Lower lobe of right lung (tissue), 2 donors: ENCODE measurements at places on chromosomes 1 and 21. TPM values are rescaled to one million over a fixed set of nuclear protein-coding genes. Genes with fewer than 3 reads are reported as not detected.

Gene TLR5
- 26.6 TPM for total RNA-seq

Gene MATN1
- total RNA-seq: not detected

DNA sequence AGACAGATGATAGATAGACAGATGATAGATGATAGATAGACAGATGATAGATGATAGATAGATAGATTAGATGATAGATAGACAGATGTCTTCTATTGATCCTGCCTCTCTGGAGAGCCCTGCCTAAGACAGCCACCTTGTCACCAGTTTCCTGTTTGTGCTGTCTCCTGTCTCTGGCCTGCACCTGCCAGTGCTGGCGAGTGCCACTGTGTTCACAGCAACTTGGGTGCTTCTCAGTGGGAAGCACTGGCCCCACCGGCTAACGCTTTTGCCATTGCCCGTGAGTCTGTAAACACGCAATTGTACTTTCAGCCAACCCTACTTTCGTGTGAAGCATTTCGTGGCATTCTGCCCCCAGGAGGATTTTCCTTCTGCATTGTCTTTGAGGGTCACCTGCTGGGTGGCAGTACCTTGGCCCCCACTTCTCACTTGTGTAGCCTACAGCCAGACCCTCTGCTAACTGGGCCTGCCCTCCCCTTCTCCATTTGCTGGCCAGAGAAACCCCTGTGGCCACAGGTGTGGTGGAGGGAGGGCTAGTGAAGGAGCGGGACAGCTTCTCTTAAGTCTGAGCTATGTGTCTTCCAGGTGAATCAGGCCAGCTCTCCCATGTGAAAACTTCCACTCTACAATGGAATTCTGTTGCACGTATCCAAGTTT is 23.4 kb upstream of the PDE9A start:
- peak; percentile 24 for DNase-seq

GRCh38 chr1:186059311-186059710 is 315.7 kb downstream of the TPR start:
- DNase-seq: no peak

DNA sequence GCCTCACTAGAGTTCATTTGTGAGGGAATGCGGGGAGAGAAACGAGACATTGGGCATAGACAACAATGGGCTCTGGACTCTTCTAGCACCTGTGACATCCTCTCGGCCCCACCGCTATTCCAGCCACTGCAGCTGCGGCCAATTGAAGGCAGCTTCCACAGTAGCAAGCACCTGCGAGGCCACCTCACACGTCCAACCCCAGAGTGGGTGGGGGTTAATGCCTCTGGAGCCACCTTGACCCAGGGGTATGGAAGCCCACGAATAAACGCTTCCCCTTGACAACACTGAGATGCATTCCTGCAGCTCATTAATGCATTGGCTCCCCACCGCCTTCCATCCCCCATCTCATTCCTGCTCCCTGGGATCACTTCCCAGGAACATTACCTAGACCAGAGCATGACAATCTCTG is 104.4 kb downstream of the GLIS1 start:
- DNase-seq: no peak

GRCh38 chr1:46288485-46289133 is 14.8 kb downstream of the LRRC41 start:
- DNase-seq: no peak

Gene OR6N1
- 2.3 TPM for total RNA-seq

Gene S100A3
- 4.5 TPM for total RNA-seq

Gene ADAM30
- not detected for total RNA-seq

DNA sequence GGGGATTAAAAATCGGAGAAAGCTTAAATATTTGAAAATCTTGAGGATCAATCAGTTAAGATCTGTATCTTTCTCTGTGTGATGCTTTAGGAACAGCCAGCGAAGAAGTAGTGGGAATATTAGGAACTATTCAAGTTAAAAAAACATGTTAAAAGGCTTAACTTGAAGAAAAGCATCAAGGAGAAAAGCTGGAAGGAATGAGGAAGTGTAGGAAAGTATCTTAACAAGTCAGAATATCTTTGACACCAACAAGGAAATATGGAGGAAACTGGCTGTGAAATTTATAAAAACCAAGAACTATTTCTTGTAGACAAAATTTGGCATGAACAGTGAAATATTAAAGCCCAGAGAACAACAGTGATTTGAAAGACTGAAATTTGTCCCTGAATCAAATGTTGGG is 60.4 kb downstream of the ATF6 start:
- no peak for DNase-seq

Gene TNNT2
- 6.4 TPM for total RNA-seq

DNA sequence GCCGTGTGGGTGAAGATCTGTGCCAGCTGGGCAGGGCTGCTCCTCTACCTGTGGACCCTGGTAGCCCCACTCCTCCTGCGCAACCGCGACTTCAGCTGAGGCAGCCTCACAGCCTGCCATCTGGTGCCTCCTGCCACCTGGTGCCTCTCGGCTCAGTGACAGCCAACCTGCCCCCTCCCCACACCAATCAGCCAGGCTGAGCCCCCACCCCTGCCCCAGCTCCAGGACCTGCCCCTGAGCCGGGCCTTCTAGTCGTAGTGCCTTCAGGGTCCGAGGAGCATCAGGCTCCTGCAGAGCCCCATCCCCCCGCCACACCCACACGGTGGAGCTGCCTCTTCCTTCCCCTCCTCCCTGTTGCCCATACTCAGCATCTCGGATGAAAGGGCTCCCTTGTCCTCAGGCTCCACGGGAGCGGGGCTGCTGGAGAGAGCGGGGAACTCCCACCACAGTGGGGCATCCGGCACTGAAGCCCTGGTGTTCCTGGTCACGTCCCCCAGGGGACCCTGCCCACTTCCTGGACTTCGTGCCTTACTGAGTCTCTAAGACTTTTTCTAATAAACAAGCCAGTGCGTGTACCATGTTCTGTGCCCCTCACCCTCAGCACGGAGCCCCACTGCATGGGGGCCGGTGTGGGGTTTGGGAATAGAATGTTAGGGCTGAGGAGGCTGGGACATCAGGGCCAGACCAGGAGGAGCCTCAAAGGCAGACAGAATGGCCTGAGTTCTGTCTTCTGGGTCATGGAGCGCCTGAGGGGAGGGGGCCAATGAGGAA is 21.3 kb downstream of the SERINC2 start:
- DNase-seq: no peak

Gene MLLT11
- 0.56 TPM for total RNA-seq

- DNase-seq: no peak
These were observed 8.2 kb upstream of the GJA5 start for GRCh38 chr1:147768582-147768981.

- no peak for DNase-seq
These were observed 608.3 kb upstream of the ZP4 start for GRCh38 chr1:238499021-238499420.

Gene AJAP1
- total RNA-seq: 0.77 TPM

DNA sequence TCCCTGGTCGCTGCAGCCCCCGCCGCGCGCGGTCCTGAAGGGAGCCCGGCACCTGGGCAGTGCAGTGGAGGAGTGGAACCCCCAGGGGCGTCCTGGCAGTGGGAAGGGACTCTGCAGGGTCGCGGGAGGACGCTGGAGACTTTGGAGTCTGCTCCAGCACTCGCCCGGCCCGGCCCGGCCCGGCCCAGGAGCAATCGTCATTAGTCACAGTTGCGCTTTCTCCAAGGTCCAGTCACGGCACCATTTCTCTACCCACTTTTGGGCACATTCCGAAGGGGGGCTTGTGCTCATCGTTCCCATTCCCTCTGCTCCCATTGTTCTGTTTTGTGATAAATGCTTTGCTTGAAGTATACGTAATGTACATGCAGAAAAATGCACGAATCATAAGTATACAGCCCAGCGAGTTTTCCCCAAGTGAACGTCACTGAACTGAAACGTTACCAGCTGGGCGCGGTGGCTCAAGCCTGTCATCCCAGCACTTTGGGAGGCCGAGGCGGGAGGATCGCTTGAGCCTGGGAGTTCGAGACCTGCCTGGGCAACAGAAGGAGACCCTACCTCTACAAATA is 999 bp downstream of the THAP3 start:
- no peak for DNase-seq

DNA sequence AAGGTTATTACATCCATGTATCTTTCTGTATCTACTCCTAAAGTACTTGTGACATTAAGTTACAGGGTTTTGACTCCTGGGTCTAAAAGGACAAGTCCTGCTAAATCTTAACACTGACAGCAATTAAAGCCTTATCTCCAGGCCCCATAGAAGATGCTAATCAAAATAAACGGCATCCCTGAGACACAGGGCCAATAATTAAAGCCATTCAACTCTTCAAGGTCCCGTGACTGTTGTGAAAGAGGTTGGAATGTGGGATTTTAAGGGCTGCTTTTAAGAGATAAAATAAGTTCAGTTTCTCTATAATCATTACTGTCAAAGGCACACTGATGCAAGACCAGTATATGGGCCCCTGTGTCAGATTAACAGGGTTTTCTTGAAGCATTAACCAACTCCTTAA is 8.3 kb downstream of the DNAI4 start:
- no peak for DNase-seq

Gene FAM78B
- 0.95 TPM for total RNA-seq

DNA sequence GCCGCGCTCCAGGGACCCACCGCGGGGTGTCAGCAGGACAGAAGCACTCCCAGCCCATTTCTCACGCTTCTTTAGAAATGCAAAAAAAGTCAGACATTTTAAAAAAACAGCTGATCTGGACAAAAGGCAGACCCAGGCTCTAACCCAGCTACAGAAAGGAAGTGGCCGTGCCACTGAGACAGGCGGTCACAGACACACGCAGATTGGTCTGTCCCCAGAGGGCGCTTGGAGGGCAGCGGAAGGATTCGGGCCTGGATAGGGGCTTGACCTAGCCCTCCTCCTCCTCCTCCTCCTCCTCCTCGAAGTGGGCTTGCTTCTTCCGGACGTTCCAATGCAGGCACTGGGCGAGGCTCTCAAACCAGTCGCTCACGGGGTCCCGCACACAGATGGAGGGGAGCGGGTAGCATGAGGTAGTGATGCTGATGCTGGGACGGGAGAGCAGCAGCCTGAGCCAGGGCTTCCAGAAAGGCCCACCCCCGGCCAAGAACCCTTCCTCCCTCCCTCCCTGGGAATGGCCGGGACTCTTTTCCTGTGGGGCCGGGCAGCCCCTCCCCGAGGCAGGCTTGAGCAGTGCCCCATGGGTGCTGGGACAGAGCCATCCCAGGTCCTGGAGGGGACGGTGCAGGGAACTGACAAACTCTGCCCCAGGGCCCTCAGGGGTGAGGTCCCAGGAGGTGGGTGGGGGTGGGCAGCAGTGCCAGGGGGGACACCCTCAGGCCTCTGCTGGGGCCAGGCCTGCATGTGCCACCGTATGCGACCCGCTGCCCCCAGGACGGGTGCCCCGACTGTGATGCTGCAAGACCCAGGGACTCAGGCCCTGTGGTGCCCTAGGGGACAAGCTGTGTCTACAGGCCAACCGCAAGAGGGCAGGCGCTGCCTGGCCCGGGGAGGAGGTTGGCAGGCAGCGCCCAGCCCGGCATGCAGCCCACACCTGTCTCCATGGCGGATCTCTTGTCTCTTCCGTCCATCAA is 25.3 kb downstream of the NADK start:
- no peak for DNase-seq

- DNase-seq: no peak
These were observed 208.4 kb upstream of the CAMK1G start for GRCh38 chr1:209375097-209375496.

- DNase-seq: no peak
These were observed 80.0 kb upstream of the TNR start for GRCh38 chr1:175823406-175823805.

- DNase-seq: no peak
These were observed 535.1 kb downstream of the MATN1 start for GRCh38 chr1:30188329-30188728.

- DNase-seq: no peak
These were observed 18.5 kb downstream of the CSF1 start for GRCh38 chr1:109929170-109929569.

DNA sequence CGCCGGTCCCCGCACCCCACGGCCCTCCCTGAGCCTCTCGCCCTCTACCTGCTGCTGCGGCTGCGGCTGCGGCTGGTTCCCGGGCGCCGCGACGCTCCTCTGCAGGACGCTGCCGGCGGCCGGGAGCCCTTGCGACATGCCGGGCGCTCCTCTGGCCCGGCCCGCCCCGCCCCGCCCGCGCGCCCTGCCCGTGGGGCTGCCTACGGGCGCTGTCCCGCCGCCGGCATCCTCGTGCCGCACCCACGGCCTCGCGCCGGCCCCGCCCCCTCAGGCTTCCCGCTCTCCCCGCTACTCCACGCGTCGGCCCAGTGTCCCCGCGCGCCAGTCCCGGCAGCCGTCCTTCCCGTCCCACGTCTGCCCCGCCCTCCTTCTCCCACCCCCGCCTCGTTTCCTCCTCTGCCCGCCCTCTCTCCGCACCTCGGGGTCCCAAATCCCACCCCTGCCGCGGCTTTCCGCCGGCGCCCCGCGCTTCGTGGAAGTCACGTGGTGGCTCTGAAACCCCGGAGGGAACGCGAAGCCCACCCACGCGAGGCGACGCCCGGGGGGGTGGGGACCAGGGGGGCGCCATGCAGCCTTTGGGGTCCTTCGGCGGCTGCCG is at the start of gene BATF3:
BATF3 (minus strand) TSS at position 216 of the 598 bp plus-strand sequence; CDS start at position 138, 78 bp downstream.
- DNase-seq: peak; percentile 80

GRCh38 chr1:234544087-234544579 is 65.2 kb upstream of the TARBP1 start:
- DNase-seq: no peak

DNA sequence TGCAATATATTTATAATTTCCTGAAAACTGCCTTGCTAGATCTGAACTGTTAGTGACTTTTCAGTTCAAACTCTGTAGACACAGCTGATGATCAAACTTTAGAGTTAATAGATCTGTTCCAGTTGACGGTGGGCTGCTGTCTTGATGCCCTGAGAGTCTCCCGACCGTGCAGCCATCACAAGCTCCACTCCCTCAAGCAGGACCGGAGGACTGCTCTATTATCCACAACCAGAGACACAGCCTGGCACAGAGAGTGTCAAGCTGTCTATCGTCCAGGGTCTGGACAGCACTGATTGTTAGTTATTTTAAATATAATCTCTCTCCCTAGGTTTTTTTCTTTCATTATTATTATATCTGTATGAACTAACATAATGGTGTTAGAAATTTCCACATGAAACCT is 8.0 kb downstream of the CHODL start:
- no peak for DNase-seq

DNA sequence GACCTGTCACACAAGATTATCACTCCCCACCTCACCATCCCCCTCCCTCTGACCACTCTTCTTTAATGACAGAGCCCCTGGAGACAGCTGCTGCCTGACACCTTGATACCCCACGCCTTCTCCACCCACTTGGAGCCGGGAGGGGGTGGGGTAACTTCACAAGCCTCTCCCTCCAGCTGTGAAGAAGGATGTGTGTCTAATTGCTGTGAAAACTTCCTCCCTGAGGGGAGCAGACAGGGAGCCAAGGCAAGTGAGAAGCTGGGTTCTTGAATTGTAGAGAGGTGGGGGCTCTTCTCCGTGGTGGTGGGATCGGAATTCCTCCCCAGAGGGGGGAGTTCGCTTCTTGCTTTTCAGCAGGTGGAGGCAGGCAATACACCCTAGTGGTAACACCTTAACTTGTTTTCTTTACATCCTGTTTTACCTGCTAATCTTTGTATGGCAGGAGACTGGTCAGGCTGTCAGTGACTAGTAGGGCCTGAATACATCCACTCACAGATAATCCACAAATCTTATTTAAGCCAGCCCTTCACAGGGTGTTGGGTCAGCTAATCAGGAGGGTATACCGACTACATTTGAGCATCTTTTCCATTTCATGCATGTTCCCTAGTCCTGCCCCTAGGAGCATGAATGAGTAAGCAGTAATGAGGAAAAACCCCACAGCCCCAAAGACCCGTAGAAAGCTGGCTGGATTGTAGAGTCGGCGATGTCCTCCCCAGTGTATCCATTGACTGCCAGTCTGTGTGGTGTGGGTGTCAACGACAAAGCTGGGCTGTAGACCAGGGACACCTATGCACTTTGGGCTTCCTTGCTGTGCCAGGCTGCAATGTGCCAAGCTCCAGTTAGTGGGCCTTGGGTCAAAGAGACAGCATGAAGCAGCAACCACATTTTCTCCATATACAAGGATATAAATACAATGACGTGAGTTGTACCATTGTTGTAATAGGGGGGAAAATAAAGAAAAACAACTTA is 57.3 kb downstream of the NFASC start:
- DNase-seq: no peak
